ENCODE measurements at places on chromosomes 7 and 10. TPM values are rescaled to one million over a fixed set of nuclear protein-coding genes. Genes with fewer than 3 reads are reported as not detected.
A peak's percentile ranks its signal among the peaks of the same experiment; 100 is the strongest.

- DNase-seq: no peak
Observed at GRCh38 chr7:135822376-135822775, 73.8 kb upstream of the FAM180A start.

- DNase-seq: no peak
Observed at GRCh38 chr10:121813211-121813815, 114.5 kb downstream of the ATE1 start.

- DNase-seq: peak; percentile 8
Observed at GRCh38 chr7:138097064-138097741, 20.9 kb downstream of the AKR1D1 start.

BMPER gene
- total RNA-seq: not detected

ZNF804B gene
- not detected for total RNA-seq

HOGA1 gene
- 0.25 TPM for total RNA-seq

C10orf105 gene
- total RNA-seq: 0.09 TPM

Measured in OCI-LY7 (cell line).